Heart left ventricle (tissue), 16 donors: ENCODE measurements at places on chromosomes 13 and 19.

- no peak for DNase-seq
These were observed 113.2 kb downstream of the HSPH1 start for GRCh38 chr13:31048521-31048920.

DNA sequence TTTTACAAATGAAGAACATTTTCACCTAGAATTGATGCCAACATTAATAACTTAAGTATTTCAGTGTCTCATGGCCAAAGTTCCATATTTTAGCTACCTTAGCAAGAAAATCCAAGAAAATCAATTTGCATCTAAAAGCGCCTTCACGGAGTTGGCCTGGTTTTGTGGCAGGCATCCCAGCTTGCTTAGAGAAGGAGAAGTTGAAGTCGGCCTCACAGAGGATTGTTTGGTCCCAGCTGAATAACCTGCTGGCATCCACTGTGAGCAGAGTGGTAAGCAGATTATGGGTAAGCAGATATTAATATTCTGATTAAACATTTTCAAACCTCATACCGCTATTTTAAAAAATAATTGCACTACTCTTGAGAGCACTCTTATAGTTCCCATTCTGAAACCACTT lies 62.3 kb upstream of the STARD13 start:
- DNase-seq = no peak

DNA sequence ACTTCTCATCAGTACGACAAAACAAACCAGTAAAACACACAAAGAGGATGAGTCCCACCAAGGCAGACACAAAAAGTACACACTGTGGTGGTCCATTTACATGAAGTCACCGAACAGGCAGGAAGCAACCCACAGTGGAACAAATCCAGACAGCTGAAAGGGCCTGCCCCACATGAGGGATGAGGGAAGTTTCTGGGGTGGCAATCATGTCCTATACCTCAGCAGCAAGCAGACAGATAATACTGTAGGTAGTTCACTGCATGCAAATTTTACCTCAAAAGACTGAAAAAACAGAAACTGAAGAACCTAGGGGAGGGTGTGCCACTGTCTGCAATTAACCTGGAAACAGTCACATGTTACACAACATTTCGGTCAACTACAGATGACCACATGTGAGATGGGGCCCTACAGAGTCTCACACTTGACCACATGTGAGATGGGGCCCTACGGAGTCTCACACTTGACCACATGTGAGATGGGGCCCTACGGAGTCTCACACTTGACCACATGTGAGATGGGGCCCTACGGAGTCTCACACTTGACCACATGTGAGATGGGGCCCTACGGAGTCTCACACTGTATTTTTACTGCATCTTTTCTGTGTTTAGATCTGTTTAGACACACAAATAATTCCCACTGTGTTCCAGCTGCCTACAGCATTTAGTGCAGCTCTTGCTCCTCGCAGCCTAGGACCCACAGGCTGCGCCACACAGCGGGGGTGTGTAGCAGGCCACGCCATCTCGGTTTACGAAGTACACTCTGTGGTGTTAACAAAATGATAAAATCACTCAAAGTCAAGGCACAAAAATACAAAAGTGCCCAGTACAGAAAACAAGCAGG lies 22.2 kb downstream of the PCID2 start:
- no peak for DNase-seq

- DNase-seq = no peak
These were observed 88.6 kb downstream of the FGF9 start for GRCh38 chr13:21759463-21759862.

- peak; percentile 88 for DNase-seq
These were observed 158.0 kb downstream of the DLEU7 start for GRCh38 chr13:50685491-50685890.
